ENCODE measurements at places on chromosomes 4 and X. TPM values are rescaled to one million over a fixed set of nuclear protein-coding genes. Genes with fewer than 3 reads are reported as not detected.

The TMPRSS11D gene
- not detected for total RNA-seq

The CSAG2 gene
- 0.88 TPM for total RNA-seq

The BEND2 gene
- total RNA-seq = not detected

The PHOX2B gene
- not detected for total RNA-seq

The BST1 gene
- 0.67 TPM for total RNA-seq

The YY2 gene
- total RNA-seq = 0.78 TPM
